ENCODE measurements at places on chromosomes 13 and 19.
A peak's percentile ranks its signal among the peaks of the same experiment; 100 is the strongest.

- no peak for DNase-seq
Observed at GRCh38 chr19:42083537-42083936, 7.6 kb downstream of the ZNF574 start.

DNA sequence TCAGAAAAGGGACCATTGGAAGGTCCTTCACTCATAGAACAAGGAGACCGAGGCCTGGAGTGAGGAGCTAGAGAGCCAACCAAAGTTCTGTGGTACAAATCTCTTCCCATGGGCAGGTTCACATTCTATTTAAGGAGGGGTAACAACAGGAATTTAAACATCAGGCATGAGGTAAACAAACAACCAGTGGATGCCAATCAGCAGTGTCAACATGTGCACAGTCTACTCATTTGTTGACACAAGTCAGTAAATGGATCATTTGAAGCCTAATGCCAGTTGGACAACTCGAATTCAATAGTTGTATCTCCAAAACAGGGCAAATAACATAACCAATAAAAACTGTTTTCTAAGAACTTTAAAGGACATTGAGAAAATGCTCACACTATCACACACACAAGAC is 6.3 kb upstream of the DOCK9 start:
- no peak for DNase-seq

DNA sequence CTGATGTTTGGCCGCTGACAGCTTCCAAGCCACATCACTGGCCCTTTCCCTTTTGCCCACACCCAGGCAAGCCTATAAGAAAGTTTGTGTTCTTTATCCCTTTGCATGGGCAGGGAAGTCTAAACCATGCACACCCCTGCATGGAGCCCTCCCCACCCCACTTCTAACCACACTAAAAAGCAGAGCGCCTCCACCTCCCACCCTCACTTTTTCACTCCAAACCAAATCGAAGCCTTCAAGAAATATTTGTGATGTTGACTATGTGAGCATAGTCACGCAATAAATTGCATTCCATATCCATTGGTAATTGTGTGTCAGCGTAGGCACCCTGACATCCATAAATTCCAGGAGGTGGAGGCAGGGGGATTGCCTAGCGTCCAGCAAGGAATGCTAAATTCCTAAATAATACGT is 104.4 kb upstream of the LSM14A start:
- no peak for DNase-seq

DNA sequence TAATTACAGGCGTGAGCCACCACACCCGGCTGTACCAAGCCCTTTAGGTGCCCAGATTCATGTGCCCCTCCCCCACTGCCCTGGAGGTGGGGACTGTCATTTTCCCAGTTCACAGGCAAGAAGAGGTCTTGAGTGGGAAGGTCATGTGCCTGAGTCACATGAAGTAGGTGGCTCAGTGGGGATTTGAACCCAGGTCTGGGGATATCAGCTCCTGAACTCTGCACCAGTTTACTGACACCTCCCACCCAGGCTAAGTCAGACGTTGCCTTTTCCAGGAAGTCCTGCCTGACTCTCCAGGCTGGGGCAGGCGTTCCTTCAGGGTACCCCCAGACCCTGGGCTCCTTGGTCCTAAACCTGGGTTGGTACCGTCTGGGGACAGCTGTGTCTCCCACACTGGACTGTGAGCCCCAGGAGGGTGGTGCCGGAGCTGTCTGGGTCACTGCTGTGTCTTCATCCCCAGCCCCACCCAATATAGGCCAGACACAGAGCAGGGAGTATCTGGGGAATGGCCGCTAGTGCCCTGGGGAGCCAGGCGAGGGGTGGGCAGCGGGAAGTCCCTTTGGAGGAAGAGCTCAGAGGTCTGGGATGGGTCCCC is 8.6 kb downstream of the VASP start:
- no peak for DNase-seq

GRCh38 chr13:74687442-74688182 is 553.4 kb upstream of the KLF12 start:
- no peak for DNase-seq

- DNase-seq: peak; percentile 83
Observed at GRCh38 chr19:1082165-1082927, 12.8 kb downstream of the POLR2E start.

- peak; percentile 31 for DNase-seq
Observed at GRCh38 chr13:29849071-29849631, 1.3 kb downstream of the UBL3 start.

DNA sequence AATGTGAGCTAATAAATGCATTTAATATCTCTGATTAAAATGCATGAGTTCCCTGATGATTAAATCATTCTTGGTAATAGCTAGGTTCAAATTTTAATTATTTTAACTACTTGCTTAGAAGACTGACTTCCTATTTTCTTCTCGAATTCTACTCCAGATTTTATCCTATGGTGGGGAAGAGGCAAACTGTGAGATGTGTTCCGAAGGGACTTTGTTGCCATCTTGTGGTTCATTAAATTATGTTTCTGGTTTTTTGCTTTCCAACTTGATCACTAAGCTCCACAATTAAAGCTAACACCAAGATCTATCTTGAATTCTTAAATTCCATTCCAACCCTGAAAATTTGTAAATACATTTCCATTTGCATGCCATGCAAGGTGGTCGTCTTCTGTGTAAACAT is 538.4 kb upstream of the PCDH20 start:
- DNase-seq: no peak

DNA sequence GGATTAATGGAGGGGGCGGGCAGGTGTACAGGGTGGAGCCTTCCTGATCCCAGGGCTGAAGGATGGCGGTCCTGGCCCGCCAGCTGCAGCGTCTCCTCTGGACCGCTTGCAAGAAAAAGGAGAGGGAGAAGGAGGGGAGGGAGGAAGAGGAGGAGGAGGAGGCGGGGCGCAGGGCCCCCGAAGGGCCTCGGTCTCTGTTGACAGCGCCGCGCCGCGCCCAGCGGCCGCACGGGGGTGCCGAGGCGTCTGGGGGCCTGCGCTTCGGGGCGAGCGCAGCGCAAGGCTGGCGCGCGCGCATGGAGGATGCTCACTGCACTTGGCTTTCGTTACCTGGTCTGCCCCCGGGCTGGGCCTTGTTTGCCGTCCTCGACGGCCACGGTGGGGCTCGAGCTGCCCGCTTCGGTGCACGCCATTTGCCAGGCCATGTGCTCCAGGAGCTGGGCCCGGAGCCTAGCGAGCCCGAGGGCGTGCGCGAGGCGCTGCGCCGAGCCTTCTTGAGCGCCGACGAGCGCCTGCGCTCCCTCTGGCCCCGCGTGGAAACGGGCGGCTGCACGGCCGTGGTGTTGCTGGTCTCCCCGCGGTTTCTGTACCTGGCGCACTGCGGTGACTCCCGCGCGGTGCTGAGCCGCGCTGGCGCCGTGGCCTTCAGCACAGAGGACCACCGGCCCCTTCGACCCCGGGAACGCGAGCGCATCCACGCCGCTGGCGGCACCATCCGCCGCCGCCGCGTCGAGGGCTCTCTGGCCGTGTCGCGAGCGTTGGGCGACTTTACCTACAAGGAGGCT is at the start of gene PPM1N:
TSS of gene PPM1N (plus strand) at position 33 of the 785 bp plus-strand sequence. CDS start at position 63, 30 bp downstream.
- DNase-seq: peak; percentile 77

- no peak for DNase-seq
Observed at GRCh38 chr13:27112006-27112405, 59.6 kb downstream of the USP12 start.

GRCh38 chr19:10864538-10864899 is 6.8 kb upstream of the CARM1 start:
- DNase-seq: peak; percentile 80

- DNase-seq: peak; percentile 66
Observed at GRCh38 chr19:4916292-4917082, 7.2 kb downstream of the UHRF1 start.

GRCh38 chr13:32503727-32504126 is 34.9 kb downstream of the N4BP2L2 start:
- no peak for DNase-seq

- no peak for DNase-seq
Observed at GRCh38 chr19:34319230-34319585, 45.8 kb upstream of the GPI start.

- no peak for DNase-seq
Observed at GRCh38 chr13:30078059-30078458, 227.6 kb upstream of the UBL3 start.

DNA sequence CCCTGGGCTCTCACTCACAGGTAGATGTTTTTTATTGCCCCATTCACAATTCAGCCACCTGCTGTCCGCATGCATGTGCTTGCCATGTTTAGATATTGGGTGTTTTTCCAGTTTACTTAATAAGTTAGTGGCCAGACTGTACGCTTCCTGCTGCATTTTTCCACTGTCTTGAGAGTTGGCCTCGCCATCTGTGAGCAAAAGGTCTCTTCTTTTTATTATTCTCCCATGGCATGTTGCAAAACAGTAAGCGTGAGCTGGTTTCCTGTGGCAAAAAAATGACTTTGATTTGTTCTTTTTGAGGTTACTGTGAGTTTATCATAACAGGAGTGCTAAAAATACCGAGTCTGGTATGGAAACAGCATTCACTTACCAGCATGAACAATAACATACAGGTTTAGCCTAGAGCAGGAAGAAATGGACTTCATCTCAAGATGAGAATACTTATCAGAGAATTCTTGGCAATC is 46.0 kb downstream of the SAE1 start:
- DNase-seq: peak; percentile 50

DNA sequence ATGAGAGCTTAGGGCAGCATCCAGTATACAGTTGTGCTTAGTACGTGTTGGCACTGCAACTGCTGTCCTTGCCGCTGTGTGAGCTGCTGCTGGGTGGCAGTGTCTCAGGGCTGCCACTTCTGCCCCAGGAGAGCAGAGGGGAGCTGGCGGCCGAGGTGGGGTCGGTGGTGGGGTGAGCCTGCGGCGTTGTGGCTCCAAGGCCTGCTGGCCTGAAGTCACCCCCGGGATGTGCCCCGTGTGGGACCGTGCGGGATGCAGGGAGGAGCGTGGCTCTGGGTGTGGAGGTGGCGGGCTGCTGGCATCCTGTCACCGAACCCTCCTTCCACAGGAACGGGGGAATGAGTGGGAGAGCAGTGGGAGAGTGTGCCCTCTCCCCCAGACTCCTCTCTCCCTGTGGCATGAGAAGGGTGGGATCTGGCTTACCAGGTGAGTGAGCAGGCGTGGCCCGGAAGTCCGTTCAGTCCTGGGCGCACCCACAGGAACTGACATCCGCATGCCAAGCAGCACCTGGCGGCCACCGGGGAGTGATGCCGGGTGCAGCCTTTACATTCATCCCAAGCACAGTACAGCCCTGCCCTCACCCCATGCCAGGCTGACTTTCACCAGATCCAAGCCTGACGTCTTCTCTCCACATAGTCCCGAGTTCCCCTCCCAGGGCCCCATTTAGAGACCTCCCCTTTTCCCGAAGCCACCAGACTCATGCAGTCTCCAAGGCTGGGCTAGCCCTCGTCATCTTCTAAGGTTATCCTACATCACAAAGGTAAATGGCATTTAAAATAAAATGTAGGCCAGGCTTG is 26.6 kb downstream of the MCF2L start:
- DNase-seq: no peak

- no peak for DNase-seq
Observed at GRCh38 chr19:33468361-33469170, 53.0 kb downstream of the PEPD start.

GRCh38 chr13:25177012-25177411 is 4.9 kb upstream of the AMER2 start:
- DNase-seq: no peak

- no peak for DNase-seq
Observed at GRCh38 chr19:801030-801860, 4.0 kb downstream of the PTBP1 start.

- no peak for DNase-seq
Observed at GRCh38 chr13:25910991-25911419, 140.8 kb downstream of the SHISA2 start.

- DNase-seq: no peak
Observed at GRCh38 chr13:104289400-104289799, 1223.2 kb upstream of the SLC10A2 start.

GRCh38 chr13:106610486-106610885 is 42.5 kb upstream of the ARGLU1 start:
- no peak for DNase-seq

DNA sequence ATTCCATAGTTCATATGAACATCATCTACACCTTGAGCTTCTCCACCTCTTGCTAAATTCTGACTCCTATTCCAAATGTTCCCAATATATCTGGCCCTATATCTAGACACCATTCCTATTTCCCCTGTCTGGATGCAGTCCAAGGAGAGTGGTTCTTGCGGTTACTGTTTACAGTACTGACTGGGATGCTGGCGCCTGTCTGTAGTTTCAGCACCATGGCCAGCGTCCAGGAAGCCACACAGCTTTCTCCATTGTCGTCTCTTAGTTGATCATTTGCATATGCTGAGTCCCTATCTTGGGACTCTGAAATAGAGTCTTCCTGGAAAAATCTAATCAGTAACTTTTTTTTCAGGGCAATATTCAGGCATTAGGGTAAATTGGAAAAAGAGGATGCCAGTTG is 14.9 kb downstream of the LAIR2 start:
- peak; percentile 51 for DNase-seq

DNA sequence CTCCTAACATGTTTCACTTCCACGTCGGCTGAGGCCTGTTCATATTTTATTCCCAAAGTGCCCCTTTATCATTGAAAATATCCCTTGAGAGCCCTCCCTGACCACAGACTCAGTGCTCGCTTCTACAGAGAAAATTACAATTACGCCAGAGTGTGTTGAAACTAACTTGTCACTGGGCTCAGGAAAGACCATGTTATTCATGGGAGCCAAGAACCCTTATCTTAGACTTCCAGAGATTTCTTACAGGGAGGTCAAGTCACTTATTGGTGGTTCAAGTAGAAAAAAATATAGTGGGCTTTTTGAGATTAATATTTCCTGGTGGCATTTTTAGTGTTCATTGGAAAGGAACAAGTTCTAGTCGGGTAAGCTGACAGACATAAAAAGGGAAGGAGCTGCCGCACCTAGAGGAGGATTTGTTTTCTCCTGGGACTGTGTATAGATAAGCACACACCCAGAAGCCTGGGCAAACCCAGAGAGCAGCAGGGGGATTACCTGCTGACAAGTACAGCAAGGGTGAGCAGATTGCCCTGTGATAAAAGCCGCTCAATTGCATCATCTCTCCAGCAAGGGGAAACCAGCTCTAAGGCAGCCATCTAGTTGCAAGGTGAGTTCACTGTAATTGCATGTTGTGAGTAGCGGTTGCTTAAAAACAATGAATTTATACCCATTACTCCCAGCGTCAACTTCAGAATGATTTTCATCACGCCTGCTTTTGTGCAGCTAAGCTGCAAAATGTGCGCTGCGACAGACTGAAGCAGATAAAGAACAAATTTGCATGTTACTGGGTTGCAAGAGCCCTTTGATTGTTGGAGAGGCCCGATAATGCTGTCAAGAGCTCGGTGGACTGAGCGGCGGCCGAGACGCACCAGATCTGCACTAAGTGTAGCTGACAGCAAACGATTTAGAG is 46.2 kb downstream of the DCT start:
- DNase-seq: no peak

Data from activated T-cell treated with anti-CD3 and anti-CD28 coated beads, Interleukin-2, amount 50 U/mL, for 1 hour (primary cell).